ENCODE measurements at places on chromosomes 5 and 9.

- DNase-seq: no peak
Measured at GRCh38 chr9:114087721-114088120, 9.6 kb upstream of the AMBP start.

- DNase-seq: no peak
Measured at GRCh38 chr5:176902911-176903664, 3.9 kb upstream of the HK3 start.

- DNase-seq: no peak
Measured at GRCh38 chr9:133734590-133735414, 3.4 kb downstream of the SARDH start.

- no peak for DNase-seq
Measured at GRCh38 chr9:113927277-113927676, 51.2 kb downstream of the ZNF618 start.

DNA sequence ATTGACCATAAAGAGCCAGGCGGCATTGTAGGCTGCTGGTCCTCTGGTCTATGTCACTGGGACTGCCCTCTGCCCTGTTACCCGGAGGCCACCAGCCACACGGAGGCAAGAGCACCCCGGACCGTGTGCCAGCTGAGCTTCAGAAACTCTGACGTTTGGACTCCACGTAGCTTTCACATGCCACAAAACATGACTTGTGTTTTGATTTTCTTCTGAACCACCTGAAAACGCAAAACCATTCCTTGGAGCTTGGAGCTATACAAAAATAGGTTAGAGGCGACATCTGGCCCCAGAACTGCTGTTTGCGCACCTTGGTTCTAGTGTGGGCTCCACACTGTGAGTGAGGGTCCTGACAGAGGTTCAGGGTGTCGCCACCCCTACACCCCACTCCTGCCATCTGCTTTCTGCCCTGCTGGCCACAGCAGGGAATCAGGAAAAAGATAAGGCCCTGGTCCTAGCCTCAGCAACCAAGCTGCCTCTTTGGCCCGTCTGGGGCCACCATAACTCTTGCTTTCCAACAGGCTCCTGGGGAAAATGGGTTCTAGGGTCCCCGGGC, 151.3 kb upstream of the IRX2 start:
- DNase-seq: no peak

DNA sequence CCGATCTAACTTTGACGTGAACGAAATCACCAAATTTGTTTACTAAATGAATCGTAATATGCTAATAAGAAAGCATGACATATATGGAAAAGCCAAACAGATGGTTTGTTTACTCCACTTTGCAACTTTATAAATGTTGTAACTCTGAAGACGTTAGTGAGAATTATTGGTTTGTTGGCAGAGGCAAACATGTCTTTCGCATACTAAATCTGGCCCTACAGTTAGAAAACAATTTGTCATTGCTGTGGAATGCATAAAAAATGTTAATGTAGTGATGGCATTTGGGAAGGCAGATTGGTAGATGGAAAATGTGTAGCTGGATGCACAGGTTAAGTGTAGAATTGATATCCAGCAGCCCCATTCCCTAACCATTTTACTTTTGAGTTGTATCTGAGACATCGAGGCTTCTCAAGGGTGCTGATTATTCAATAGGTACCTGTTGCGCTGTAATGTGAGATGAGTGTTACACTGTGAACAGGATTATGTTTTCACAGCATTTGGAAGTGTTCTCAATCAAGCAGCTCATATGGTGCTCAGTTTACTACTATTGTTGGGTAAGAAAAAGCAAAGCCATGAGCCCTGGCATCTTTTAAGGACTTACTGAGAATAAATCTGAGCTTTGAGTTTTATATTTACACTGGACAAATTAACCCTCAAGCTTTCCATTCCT, 444.8 kb downstream of the BNC2 start:
- DNase-seq: peak; percentile 77

DNA sequence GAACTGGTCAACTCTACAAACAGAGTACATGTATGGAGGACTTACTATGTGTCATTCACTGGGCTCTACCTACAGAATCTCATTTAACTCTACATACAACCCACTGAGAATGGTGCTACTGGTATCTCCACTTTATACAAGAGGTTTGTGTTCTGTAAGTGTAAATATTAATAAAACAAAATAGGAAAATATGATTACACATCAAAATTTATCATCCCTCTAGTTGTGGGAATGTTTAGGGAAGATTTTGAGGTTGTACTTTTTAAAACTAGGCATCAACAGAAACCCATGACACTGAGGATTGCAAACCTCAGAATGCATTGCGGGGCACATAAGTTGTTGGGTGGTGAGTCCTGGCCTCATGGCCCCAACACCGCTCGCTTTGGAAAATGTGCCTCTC, 11.7 kb downstream of the SH3RF2 start:
- no peak for DNase-seq

DNA sequence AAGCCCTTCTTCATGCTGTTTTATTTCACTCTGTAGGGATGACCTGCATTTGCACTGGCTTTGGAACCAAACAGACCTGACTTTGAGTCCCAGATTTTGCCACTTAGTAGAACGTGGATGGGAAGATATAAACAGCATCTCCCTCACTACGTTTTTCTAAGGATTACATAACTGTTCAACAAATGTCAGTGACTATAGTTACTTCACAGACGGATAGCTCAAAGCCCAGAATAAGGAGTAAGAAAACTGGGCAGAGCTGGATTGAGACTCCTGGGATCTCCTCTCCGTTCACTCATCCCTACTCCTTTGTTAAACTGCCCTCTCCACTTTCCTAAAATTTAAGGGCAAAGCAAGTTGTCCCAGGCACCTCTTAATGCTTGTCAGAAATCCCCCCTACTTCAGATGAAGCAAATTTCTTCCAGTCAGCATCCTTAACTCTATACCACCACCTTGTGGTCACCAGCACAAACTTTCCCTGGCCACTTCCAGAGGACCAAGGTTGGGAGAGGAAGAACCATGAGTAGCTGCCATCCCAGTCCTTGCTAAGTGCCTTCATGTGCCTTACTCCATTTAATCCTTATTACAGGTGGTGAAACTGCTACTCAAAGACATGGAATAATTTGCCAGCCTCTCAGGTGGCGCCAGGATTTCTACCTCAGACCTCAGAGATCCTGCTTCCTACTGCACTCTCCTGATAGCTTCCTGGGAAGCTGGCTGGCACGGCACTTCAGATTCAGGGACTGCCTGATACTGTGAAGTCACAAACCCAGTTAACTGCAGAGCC, 38.4 kb downstream of the EGR1 start:
- peak; percentile 77 for DNase-seq

DNA sequence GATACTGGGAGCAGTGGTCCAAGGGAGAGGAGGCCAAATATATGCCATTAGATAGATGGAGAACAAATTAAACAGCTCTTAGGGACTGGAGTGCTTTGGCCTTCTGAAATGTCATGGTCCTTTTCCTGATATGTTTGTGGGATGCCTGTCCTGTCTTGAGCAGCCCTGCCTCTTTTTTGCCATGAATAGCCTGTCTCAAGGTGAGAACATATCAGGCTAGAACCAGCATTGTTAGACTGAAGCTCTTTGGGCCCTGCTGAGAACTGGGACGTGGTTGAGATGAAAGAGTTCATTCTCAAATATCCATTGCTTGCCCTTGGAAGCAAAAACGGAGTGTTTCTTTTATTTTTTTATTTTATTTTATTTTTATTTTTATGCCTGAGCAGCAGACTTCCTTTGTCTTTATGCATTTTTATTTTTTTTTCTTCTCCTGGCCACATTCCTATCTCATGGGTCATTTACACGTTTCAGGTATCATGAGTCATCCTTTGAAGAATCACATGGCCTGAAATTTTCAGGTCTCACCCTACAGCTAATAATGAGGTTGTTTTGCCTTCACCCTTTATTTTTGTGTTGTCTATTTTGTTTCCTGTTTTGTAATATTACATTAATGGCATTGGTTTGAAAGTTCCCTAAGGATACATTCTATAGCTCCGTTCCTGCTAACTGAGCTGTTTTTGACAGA, 371.4 kb downstream of the PSAT1 start:
- DNase-seq: no peak

GRCh38 chr5:17331651-17332050, 114.2 kb downstream of the BASP1 start:
- DNase-seq: no peak

GRCh38 chr9:90032296-90033027, 427.6 kb downstream of the GADD45G start:
- no peak for DNase-seq

- no peak for DNase-seq
Measured at GRCh38 chr9:93713716-93714115, 137.3 kb downstream of the PHF2 start.

DNA sequence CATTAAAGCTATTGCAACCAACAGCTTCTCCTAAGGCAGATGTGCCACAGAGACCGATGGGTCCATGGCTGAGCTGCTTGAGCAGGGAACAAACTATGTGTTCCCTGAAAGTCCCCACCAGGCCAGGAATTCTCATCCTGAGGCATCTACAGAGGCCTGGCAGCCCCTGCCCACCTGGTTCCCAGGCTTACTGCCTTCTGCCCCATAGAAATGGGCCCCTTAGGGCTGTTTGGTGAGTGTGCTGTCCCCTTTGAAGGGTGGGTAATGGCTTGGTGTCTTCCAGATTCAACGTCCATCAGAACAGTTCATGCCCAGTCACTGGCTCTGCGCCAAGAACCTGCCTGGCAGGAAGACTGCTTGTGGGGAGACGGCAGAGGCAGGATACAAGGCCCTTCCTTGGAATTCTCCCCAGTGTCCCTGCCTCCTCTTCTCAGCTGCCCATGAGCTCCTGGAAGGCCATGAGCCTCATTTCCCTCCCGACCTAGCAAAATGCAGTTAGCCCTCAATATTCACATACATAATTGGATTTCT, 3.8 kb upstream of the COL27A1 start:
- no peak for DNase-seq

DNA sequence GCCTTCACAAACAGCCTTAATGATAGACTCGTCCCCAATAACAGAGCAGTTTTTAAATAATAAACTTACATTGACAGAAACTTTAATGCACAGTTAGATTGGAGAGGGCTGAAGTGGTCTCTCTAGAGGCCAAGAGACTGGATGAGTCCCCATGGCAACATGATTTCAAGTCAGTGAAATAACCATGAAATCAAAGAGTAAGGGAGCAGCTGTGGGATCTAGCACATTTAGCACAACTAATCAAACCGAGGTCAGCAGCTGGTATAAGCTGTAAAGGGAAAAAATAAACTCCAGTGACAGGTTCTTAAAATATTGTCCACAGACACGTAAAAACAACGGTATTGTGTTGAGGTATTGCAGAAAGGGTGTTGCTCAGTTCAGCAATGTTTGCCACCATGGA, 916.6 kb downstream of the DNAH5 start:
- DNase-seq: no peak

GRCh38 chr5:33049842-33050241, 338.7 kb downstream of the NPR3 start:
- DNase-seq: peak; percentile 89

DNA sequence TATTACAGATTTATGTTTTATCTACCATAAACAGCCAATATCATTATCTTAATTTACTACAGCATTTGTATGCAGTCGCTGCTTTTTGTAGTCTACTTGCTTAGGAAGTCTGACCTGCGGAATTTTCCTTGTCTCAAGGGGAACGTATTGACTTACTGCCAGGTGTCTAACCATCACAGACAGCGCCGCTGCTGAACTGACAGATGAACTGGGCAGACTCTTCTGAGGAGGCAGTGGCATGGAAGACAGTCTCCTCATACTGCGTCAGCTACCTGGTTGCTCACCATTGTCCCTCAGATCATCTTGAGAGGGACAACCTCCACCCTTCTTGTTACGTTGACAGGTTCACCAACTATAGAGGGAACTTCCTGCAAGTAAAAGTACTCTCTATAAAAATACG, 574.3 kb upstream of the ZNF462 start:
- DNase-seq: no peak

DNA sequence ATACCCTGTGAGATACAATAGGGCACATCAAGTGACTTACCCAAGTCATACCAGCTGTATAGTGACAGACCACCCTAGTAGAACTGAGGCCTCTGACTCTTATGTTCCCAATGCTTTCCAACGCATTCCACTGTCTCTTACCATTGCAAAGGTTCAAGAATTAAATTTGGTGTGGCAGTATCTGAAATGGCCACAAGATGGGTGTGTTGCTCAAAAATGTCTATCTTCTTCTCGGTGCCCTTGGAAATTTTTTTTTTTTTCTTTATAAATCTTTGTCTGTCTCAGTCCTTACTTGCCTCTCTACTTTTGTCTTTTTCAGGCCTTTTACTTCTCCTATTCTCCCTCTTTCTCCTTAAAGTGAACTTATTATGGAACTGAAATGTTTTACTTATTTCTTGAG, 48.4 kb downstream of the GPR21 start:
- DNase-seq: peak; percentile 57

DNA sequence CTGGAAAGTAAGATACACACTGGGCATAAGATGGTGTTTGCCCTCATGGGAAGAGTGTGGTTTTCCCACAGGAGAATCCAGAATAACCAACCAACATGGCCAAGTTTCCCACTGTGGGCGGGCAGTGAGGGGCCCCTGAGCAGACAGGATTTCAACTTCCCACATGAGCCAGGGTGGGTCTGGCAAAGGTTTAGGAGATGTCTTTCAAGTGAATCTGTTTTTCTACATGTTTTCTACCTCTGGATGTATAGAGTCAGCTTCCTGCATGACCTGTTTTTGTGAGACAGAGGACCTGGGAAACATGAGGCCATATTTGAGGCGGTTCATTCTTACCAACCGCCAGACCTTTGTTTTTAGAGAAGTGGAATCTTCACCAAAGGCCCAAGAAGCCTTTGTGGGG, 100.5 kb downstream of the TLE4 start:
- DNase-seq: no peak

DNA sequence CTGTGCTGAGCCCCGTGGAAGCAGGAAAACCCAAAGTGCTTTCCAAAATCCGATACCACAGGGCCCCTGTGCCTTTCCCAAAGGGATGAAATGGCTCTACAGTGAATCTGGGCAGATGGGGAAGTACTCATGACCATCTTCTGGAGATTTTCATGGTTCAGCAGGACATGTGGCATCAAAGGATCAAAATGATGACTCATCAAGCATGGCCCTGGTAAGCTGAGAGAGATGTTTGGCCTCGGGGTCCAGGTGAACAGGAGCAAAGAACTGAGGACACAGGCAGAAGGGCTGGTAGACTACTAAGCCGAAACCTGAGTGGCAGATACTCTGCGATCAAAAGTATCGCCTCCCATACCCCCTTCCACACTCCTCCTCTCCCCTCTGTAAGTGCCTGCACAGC, 160.0 kb upstream of the EFNA5 start:
- no peak for DNase-seq

GRCh38 chr9:71716138-71716909, 52.0 kb downstream of the CEMIP2 start:
- peak; percentile 19 for DNase-seq

- DNase-seq: peak; percentile 43
Measured at GRCh38 chr9:7186175-7186574, 428.4 kb downstream of the KDM4C start.

GRCh38 chr9:106062250-106062649, 367.9 kb downstream of the TMEM38B start:
- DNase-seq: no peak

DNA sequence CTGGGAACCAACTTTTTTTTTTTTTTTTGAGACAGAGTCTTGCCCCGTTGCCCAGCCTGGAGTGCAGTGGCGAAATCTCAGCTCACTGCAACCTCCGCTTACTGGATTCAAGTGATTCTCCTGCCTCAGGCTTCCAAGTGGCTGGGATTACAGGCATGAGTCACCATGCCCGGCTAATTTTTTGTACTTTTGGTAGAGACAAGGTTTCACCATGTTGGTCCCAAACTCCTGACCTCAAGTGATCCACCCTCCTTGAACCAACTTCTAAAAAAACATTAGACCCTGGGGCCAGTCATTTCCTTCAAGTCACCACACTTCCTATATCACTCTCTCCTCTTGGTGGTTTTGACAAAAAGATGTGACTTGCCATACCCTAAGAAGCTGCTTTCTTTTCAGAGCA, 10.9 kb upstream of the SHROOM1 start:
- DNase-seq: peak; percentile 56

Measured in fibroblast of mammary gland (primary cell).